Adipocyte (in vitro differentiated cells): ENCODE measurements at places on chromosomes 1 and 21.

DNA sequence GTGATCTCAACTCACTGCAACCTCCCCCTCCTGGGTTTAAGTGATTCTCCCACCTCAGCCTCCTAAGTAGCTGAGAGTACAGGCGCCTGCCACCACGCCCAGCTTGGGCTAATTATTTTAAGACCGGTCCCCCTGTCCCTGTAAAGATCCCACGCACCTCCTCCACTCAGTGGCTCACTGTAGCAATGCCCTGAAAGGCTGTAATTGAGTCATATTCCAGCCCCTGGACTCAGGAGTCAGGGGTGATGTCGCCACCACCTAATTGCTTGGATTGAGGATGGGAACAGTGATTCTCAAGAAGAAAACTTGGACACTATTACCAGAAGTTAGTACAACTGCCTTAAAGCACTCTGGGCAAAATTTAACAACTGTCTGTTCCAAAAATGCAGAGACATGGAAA, 3.1 kb upstream of the EDARADD start:
- no peak for DNase-seq

DNA sequence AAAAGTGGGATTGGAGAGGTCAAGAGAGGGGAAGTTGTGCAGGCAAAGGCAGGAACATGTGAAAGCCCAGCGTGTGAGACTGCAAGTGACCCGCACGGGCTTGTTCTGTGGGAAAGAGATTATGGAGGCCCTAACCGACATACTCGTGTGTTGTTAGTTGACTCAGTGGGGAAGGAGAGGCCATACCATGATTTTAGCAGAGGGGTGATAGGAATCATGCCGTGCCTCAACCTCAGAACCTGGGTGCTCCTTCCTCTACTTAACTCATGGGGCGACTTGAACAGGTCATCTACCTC, 19.3 kb downstream of the PGLYRP3 start:
- DNase-seq, result no peak

- no peak for DNase-seq
Observed at GRCh38 chr1:67464058-67464457, 33.9 kb upstream of the SERBP1 start.

- peak; percentile 17 for DNase-seq
Observed at GRCh38 chr1:230754796-230755195, 7.6 kb downstream of the CAPN9 start.

GRCh38 chr1:80221319-80221718, 1214.8 kb upstream of the ADGRL4 start:
- DNase-seq, result no peak

DNA sequence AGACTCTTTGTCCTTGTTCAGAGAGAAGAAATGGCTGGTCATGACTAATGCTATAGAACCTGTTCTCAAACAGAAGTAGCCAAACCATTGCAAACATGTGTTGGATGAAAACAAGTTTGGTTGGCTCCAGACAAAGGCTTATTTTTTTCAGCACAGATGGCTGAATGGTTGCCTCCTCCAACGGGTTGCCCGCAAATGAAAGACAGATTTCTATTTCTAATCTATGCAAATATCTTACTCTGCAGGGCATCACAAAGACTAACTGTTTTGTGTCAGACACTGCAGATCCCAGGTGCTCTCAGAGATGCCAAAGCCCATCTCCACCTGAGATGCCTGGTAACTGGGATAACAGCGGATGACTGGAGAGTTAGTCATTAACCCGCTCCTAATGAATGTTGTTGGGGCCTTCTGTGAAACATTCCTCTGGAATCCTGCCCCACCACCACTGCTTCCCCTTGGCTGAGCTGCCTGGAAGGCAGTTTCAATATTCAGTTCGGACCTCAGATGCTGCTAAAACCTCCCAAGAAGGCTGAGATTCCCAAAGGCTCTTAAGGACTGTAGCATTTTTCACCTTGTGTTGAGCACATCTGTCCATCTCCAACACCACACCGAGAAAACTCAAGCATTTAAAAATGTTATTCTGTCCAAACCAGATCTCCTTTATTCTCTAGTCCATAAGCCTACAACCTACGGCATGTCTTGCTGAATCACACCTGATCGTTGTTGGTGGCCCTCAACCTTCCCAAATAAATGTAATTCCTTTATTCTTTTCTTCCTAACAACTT, 104.4 kb downstream of the PTPN14 start:
- peak; percentile 79 for DNase-seq

DNA sequence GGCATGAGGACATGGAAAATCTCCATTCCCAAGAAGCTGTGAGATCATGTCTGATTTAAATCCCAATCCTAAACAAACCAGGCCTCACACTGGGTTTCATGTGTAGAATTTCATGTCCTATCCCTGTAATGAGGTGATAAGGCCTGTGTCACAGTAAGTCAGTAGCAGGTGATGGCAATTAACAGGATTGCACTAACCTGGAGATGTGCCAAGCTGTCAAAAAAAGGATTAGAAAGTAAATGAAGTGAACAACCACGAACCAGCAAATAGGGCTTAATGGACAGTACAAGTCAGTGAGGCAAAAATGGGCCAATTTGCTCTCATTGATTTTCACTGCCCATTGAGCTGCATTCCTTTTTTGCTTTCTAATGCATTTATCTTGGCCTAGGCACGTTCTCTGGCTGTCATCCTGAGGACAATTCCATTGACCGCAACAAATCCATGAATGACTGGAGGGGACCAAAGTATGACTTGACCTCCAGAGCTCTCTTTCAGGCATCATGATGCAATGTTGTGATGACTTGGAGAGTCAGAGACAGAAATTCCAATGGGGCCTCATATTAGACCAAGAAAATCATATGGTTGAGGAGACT, 673.6 kb upstream of the ADGRL2 start:
- peak; percentile 75 for DNase-seq

DNA sequence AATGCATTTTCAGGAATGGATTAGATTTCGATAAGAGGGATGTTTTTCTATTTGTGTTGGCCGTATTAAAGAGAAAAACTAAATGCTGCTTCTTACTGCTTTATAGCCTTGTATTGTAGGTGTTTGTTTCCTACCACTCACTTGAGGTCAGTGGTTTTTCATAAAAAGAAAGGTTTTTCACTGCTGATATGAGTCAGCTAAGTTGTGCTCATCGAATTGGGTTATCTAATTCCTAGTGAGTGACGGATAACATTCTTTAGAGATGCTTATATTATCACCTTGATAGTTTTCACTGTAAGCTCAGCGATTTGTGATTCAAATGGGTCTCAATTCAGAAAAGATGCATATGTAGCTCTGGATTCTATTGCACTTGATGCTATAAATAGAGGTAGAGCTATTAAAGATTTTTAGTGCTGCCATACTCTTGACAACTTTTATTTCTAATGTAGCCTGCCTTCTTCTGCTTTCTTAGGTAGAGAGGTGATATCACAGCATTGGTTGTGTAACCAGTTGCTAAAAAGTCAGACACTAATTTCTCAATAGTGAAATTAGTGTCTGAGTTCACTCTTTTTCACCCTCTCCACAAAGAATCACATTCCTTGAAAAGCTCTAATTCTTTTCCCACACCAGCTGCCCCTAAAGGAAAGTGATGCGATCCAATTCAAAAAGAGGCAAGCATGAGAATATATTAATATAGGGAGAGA, 180.0 kb downstream of the RASAL2 start:
- DNase-seq, result no peak

GRCh38 chr1:45395051-45395450, 54.8 kb upstream of the MUTYH start:
- DNase-seq, result no peak

DNA sequence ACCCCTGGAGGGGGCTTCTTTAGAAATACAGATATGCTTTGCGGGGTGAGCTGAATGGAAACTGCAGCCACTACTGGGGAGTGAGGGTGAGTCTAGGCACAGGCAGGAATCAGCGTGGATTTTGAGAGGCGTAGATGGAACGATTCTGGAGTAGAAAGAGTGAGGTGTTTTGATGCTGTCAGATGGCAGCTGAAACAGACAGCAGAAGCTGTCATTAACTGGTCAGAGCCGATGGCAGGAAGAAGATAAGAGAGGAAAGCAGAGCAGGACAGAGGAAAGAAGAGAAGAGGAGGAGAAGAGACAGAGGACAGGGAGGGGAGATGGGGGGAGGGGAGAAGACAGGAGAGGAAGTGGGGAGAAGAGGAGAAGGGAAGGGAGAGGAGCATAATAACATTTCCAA, 138.5 kb downstream of the LRIG2 start:
- DNase-seq, result no peak

DNA sequence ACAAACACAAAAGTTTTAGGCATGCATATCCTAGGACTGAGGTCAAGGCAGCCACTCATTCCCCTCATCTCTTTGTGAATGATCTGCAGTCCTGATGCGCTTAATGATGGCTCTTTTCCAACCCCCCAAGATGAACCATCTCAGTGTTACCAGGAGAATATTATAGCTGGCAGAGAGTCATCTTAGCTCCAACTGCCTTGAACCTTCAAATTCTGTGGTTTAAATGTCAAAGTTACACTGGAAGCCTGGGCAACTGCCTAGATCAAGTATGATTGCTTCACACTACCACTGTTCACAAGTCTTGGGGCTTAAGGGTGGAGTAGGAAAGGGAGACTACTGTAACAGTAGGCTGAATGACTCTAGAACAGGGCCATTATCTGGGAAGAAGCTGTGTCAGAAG, 8.0 kb upstream of the MYBPHL start:
- DNase-seq, result peak; percentile 30

DNA sequence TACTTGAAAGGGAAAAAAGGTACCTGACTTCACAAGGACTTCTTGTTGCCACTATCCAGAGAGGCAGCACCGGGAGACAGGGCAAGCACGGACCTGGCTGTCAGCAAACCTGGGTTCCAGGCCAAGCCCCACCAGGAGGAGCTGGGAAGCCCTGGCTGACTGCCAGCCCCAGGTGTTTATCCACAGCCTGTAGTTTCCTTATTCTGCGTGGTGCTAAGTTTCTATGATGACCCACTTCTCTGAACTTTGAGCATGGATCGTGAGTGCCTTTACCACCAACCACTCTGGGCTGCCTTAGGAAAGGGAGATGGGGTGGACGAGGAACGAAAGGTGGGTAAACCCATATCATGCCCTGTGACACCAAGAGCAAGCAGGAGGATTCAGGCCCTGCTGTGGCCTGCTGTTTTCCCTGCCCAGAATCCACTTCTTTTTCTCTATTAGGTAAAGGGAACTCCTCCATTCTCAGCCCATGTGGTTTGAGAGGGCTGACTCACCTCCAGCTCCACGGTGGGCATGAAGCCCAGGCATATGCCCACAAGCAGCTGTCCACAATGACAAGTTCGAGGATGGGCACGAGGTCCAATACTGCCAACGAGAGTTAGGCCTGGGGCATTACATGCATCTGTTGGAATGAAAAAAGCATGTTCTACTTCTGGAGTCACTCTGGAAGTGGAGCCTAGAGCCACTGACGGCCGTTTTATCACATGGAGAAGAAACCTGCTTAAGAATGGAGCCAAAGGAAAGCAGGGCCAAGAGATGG, 20.3 kb downstream of the TSPAN2 start:
- peak; percentile 55 for DNase-seq
